ENCODE measurements at places on chromosomes 4 and X. TPM values are rescaled to one million over a fixed set of nuclear protein-coding genes. Genes with fewer than 3 reads are reported as not detected.

DNA sequence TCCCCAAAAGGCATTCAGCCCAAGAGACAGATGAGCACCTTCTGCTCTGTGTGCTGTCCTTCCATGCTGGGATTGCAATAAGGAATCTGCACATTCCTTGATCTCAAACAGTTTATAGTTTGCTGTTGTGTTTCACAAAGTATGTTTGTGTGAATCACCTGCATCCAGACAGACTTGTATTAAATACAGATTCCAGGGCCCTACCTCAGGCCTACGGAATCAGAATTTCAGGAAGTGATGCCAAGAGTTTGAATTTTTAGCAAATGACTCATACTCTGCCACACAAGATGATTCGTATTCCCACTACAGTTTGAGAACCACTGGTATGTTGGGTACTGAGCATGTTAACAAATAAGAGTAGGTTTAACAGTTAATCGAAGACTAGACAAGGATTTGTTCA, 7.0 kb downstream of the VAMP7 start:
- no peaks in the 10 kb centered on the region for H3K27me3 ChIP-seq
- peak; percentile 58 for DNase-seq
- no peaks in the 10 kb centered on the region for H3K36me3 ChIP-seq
- H3K27ac ChIP-seq, result no peak overlapping the region

DNA sequence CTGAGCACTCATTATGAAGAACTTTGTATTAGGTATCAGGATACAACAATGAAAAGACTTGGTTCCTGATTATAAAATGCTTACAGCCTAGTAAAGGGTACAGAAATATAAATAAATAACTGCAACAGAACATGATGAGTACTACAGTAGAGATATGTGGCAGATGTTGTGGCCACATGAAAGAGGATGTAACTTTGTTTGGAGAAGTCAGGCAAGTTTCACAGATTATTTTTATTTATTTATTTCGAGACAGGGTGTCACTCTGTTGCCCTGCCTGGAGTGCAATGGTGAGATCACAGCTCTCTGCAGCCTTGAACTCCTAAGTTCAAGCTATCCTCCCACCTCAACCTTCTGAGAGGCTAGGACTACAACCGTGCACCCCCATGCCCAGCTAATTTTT, 15.8 kb upstream of the UBE2K start:
- H3K4me1 ChIP-seq, result no peaks in the 10 kb centered on the region
- no peaks in the 10 kb centered on the region for H3K27me3 ChIP-seq
- H3K36me3 ChIP-seq, result no peaks in the 10 kb centered on the region
- H3K4me3 ChIP-seq, result no peak overlapping the region
- no peak for DNase-seq
- H3K27ac ChIP-seq, result no peak overlapping the region

Gene OTUD6A
- total RNA-seq, result not detected

Gene PLK4
- 23.3 TPM for total RNA-seq

DNA sequence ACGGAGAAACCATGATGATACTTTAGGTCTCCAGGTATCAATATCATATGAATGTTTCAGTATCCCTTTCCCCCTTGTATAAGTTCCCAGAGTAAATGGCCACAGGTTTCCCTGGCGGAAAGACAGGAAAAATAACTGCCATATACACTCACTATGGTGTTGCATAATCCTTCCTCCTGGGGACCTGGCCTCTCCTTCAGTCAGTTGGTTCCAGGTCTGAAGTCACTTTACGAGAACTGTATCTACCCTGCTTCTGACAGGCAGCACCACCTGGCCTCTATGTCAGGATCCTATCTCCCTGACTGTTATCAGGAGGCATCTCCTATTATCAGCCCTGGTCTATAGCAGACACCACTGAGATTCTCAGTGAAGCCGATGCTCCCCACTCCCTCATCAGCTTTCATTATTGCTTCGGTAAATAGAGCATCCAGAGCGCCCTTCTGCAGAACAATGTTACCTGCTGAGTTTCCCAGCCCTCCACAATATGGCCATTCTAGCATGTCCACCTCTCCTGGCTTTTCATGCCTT, 22.6 kb downstream of the HAUS3 start:
- no peak for DNase-seq
- H3K27ac ChIP-seq, result no peak overlapping the region
- H3K36me3 ChIP-seq, result no peaks in the 10 kb centered on the region
- H3K4me3 ChIP-seq, result no peak overlapping the region
- no peaks in the 10 kb centered on the region for H3K27me3 ChIP-seq
- H3K4me1 ChIP-seq, result peaks cover 14% of the 10 kb centered on the region

- no peaks in the 10 kb centered on the region for H3K27me3 ChIP-seq
- H3K4me3 ChIP-seq, result no peak overlapping the region
- H3K36me3 ChIP-seq, result no peaks in the 10 kb centered on the region
- peaks cover 12% of the 10 kb centered on the region for H3K4me1 ChIP-seq
These were observed 105.4 kb downstream of the ANXA3 start for GRCh38 chr4:78656968-78657445.

- H3K4me1 ChIP-seq, result peaks cover 6% of the 10 kb centered on the region
- H3K36me3 ChIP-seq, result no peaks in the 10 kb centered on the region
- H3K4me3 ChIP-seq, result peak overlapping the region; percentile 65
- H3K27ac ChIP-seq, result no peak overlapping the region
- H3K27me3 ChIP-seq, result peaks cover 23% of the 10 kb centered on the region
- DNase-seq, result no peak
These were observed 112.2 kb downstream of the DHX15 start for GRCh38 chr4:24472161-24472510.

DNA sequence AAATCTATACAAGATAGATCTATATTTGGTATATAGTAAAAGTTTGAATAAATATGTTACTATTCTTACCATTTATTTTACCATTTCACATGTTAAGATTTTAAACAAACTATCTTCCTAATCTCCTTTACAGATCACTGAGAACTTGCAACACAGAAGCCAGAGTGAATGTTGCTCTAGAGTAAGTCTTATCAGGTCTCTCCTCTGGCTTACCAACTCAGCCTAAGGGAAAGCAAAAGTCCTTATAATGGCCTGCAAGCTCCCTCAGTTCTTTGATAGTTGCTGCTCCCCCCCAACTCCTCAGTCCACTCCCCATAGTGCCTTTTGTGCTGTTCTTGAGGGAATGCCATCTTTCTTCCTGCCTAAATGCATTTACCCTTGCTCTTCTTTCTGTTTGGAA, 25.7 kb upstream of the SLC7A11 start:
- no peak overlapping the region for H3K4me3 ChIP-seq
- no peaks in the 10 kb centered on the region for H3K27me3 ChIP-seq
- H3K4me1 ChIP-seq, result no peaks in the 10 kb centered on the region
- DNase-seq, result no peak
- no peak overlapping the region for H3K27ac ChIP-seq

DNA sequence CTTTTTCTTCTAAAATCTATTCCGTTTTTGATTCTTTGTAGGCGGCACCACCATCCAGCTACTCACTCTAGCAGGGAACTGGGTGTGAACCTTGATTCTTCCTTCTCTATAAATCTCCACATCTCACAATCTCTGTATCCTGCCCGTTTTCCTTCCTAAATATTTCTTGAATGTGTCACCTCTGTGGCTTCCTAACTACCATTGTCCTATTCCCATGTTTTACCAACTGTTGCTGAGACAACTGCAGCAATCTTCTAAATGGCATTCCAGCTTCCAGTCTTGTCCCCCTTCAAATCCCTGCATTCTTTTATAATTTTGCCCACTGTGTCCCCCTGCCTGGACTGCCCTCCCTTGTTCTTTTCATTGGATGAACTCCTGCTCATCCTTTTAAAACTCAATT, 641.3 kb downstream of the RPA4 start:
- H3K27me3 ChIP-seq, result no peaks in the 10 kb centered on the region
- no peak overlapping the region for H3K27ac ChIP-seq
- no peak for DNase-seq

- H3K36me3 ChIP-seq, result no peaks in the 10 kb centered on the region
- H3K27me3 ChIP-seq, result no peaks in the 10 kb centered on the region
- no peak overlapping the region for H3K27ac ChIP-seq
- no peak overlapping the region for H3K4me3 ChIP-seq
- DNase-seq, result no peak
These were observed 168.4 kb upstream of the GK2 start for GRCh38 chr4:79576429-79576753.

DNA sequence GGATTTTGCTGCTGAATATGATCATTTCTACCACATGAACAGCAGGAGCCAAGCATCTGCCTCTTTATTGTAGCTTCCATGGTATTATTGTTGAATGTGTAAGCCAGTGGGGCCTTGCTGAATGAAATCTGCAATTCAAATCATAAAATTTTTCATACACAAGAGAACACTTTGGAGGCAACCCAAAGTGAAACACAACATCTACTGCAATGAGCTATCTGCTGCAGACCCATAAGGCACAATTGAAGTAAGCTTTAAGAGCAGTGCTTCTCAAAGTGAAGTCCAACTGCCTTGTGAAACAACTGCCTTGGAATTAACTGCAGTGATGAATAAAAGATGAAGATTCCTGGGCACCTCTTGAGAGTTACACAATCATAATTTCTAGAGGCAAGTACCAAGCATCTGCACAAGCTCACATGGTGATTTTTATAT, 626.3 kb upstream of the INTU start:
- H3K27ac ChIP-seq, result no peak overlapping the region
- no peaks in the 10 kb centered on the region for H3K4me1 ChIP-seq
- no peak for DNase-seq
- no peak overlapping the region for H3K4me3 ChIP-seq

- no peaks in the 10 kb centered on the region for H3K36me3 ChIP-seq
- H3K4me1 ChIP-seq, result no peaks in the 10 kb centered on the region
- no peaks in the 10 kb centered on the region for H3K27me3 ChIP-seq
- H3K27ac ChIP-seq, result no peak overlapping the region
- H3K4me3 ChIP-seq, result no peak overlapping the region
These were observed 64.2 kb upstream of the RPL34 start for GRCh38 chr4:108556166-108556565.

Gene NSUN7
- 18.5 TPM for total RNA-seq

DNA sequence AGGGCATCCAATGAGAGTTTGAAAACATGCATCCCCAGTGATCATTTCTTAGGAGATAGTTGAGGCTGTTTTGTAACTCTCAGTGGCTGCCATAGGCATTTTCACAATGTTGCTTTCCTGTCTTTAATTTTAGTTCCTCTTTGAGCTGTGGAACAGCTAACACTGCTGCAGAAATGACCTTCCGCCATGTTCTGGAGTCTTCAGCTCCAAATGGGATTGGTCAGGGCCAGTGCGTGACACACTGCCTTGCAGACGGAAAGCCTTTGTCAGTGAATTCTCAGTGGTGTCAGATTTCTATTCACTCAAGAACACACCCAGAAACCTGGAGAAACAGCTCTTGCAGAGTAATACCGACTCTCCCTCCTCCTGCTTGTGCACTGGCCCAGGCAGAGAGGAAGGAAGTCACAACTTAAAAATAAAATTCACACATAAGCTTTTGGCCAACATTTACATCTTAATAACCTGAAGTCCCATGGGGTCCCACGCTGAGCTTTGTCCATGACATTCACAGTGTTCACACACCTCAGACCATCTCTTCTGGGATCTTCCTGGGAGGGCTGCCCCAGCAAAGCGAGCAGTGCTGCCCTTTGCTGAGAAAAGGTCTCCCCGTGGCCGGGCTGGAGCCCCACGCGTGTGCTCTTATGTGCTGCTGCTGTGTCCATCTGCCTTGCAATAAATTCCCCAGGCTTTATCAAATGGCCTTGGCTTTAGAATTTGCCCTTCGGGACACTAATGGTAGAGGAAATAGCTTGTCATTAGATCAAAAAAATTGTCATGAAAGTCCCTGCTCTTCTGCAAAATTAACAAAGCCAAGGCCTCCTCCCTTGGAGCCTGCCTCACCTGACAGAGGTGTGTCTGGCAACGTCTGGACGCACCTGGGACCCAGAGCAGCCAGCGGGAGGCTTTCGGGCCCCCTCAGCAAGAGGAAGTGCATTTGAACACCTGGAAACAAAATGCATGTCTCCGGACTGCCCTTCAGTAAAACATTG, 126.8 kb downstream of the IRF2 start:
- H3K4me3 ChIP-seq, result no peak overlapping the region
- H3K36me3 ChIP-seq, result no peaks in the 10 kb centered on the region
- peak; percentile 71 for DNase-seq
- H3K27ac ChIP-seq, result peak overlapping the region; percentile 66

GRCh38 chrX:19864736-19865135, 22.7 kb downstream of the SH3KBP1 start:
- H3K27ac ChIP-seq, result no peak overlapping the region
- no peaks in the 10 kb centered on the region for H3K4me1 ChIP-seq
- H3K36me3 ChIP-seq, result no peaks in the 10 kb centered on the region
- no peak overlapping the region for H3K4me3 ChIP-seq
- H3K27me3 ChIP-seq, result no peaks in the 10 kb centered on the region

GRCh38 chrX:131845201-131845600, 177.9 kb upstream of the STK26 start:
- no peak overlapping the region for H3K27ac ChIP-seq
- peaks cover 11% of the 10 kb centered on the region for H3K4me1 ChIP-seq
- H3K4me3 ChIP-seq, result no peak overlapping the region
- no peaks in the 10 kb centered on the region for H3K36me3 ChIP-seq
- DNase-seq, result no peak

DNA sequence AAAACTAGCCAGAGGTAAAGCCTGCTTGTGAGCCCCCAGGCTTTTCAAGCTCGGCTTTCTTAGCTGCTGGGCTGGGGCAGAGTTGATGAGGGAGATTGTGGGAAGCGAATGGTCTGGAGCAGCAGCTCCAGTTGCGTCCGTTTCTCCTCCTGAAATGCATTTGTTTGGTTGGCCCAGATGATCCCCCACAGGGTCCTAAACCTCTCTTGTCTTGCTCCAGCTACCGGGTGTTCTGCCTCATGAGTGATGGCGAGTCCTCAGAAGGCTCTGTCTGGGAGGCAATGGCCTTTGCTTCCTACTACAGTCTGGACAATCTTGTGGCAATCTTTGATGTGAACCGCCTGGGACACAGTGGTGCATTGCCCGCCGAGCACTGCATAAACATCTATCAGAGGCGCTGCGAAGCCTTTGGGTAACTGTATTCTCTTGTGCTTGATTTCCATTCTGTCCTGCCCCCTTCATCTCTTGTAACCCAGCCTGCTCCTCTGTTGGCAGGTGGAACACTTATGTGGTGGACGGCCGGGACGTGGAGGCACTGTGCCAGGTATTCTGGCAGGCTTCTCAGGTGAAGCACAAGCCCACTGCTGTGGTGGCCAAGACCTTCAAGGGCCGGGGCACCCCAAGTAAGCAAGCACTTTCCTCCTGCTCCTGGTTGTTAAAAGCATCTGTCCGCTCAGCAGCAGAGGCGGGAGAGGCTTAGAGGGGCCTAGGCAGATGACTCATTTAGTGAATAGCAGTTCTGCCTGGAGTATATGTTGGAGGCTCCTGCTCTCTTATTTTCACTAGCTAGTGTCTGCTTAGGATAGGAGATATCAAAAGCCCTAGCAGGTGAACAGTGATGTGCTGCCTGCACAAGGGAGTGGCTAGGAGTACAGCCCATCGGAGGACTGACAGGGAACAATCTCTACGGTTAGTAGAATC, 15.3 kb downstream of the TKTL1 start:
- no peaks in the 10 kb centered on the region for H3K27me3 ChIP-seq
- no peak overlapping the region for H3K27ac ChIP-seq
- H3K36me3 ChIP-seq, result no peaks in the 10 kb centered on the region
- no peak overlapping the region for H3K4me3 ChIP-seq
- DNase-seq, result no peak
- H3K4me1 ChIP-seq, result no peaks in the 10 kb centered on the region

Gene ASB9
- 5.7 TPM for total RNA-seq

- no peaks in the 10 kb centered on the region for H3K27me3 ChIP-seq
- H3K4me3 ChIP-seq, result no peak overlapping the region
- H3K36me3 ChIP-seq, result no peaks in the 10 kb centered on the region
- no peak for DNase-seq
- peaks cover 33% of the 10 kb centered on the region for H3K4me1 ChIP-seq
These were observed 96.5 kb upstream of the PGRMC2 start for GRCh38 chr4:128384091-128384520.

- no peak for DNase-seq
- no peak overlapping the region for H3K27ac ChIP-seq
- no peak overlapping the region for H3K4me3 ChIP-seq
- no peaks in the 10 kb centered on the region for H3K36me3 ChIP-seq
- no peaks in the 10 kb centered on the region for H3K4me1 ChIP-seq
- H3K27me3 ChIP-seq, result no peaks in the 10 kb centered on the region
These were observed 24.0 kb downstream of the RPA4 start for GRCh38 chrX:96907516-96908272.
